ENCODE measurements at places on chromosomes 7 and 10.
A peak's percentile ranks its signal among the peaks of the same experiment; 100 is the strongest.

GRCh38 chr7:146433501-146433900 is 316.9 kb downstream of the CNTNAP2 start:
- no peak for DNase-seq

DNA sequence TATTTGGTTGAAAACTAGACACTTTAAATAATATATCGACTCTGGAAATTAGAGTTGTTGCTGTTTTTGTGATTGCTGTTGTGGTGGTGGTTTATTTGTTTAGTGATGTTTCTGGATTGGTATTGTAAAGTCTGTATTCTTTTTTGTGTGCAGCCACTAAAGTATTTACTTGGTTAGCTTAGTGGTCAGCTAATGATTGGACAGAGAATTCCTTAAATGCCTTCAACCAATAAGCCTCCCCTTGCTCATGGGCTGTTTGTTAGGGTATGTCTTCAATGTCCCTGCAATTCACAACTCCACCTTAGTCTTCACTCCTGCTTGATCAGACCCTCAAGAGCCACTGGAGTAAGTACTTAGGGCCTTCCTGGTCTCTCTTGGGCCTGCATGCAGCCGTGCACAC is 71.0 kb downstream of the PAXIP1 start:
- no peak for DNase-seq

- peak; percentile 48 for DNase-seq
These were observed 705.1 kb downstream of the SUGCT start for GRCh38 chr7:40839881-40840280.

DNA sequence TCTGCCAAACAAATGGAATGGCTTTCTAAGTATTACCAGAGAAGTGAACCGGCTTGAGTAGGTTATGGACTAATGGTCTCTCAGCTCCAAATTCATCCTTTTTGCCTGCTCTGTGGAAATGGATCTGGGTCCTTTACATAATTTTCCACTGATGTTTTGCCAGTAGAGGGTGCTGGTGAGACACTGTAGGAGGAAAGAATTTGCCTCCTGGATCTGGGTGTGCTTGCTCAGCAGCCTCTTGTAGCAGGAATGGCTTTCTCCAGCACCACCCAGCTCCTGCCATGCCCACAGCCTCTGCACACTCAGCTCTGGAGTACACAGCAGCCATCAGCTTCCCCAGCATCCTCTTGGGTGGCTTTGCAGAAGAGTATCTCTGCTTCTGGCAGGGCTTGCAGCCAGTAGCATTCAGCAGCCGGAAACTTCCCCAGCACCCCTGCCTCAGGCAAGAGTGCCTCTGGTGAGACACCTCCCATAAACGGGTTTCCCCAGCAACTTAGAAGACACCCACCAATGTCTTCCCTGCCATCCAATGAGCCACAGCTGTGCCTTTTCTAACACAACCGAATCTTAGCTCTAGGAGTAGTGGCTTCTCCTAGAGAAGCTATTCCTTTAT is 235.0 kb upstream of the PLPP4 start:
- DNase-seq, result peak; percentile 46

DNA sequence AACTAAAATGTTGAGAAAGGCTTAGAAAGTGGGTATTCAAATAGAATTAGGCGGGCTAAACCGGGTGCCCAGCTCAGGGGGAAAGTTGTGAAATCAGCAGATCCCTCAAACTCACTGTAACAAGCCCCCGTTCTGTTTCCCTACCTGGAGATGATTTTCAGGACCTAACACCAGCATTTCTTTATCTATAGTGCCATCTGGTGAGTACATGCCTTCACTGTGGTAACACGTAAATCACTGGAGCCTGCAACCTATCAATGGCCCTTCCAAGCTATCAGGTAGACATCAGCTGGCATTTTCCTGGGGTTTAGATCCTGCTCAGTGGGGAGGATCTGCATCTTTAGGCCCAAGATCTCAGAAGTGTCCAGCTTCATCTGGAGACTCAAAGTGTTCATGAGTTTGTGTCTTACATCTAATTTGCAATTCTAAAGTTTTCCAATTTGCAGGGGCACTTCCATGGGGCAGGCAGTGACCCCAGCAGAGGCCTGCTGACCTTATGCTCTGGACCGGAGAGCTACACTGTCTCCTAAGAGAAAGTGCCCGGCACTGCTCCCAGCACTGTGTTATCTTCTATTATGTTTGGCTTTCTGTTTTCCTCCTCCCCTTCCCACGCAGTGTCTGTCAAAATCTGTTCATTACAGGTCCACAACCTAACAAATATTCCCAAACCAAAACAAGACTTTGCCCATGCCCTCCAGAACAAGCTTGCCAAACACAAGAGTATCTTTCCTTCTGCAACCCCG is 132.5 kb downstream of the LSM5 start:
- DNase-seq, result no peak

- no peak for DNase-seq
These were observed 19.5 kb upstream of the EIF5AL1 start for GRCh38 chr10:79492839-79493238.

DNA sequence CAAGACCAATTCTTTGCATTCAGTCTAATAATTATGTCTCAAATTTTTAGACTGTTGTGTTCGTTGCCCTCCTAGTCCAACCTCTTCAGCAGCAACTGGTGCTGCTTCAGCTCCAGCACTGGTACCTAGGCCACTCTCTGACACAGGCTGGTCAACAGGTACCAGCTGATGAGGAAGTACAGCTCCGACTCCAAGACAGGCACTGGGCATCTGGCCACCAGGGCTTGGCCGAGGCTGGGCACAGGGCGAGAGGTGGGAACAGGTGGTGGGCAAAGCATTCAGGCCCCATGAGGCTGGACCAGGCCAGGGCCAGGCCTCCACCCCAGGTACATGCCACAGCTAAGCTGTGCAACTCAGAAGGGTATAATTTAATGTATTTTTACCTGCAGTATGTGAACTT is 151.5 kb upstream of the AGR3 start:
- DNase-seq, result no peak

DNA sequence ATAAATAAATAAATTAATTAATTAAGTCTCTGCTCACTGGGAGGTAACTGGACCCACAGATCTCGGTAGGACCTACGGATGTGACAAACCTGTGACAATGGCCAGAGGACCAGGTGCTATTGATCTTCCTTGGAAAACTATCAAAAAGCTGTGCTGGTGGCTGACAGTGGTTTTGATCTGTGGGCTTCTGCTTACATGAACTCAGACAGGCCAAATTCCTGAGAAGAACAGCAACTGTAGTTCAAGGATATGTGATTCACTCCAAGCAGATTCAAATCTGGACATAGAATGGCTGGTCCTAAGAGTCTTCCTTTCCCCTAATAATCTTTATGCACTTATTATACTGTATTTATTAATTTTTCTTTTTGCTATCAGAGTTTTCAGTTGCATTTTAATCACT is 80.0 kb downstream of the ATXN7L1 start:
- no peak for DNase-seq

GRCh38 chr10:20975236-20975635 is 78.1 kb upstream of the NEBL start:
- no peak for DNase-seq

DNA sequence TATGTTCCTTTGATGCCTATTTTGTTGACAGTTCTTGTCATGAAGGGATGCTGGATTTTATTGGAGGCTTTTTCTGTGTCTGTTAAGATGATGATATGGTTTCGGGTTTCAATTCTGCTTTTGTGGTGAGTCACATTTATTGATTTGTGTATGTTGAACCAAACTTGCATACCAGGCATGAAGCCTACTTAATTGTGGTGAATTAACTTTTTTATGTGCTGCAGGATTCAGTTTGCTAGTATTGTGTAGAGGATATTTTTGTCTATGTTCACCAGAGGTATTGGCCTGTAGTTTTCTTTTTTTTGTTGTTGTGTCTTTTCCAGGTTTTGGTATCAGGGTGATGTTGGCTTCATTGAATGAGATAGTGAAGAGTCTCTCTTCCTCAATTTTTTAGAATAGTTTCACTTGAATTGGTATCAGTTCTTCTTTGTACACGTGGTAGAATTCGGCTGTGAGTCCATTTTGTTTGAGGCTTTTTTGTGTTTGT is 345.9 kb downstream of the KIF20B start:
- no peak for DNase-seq

- no peak for DNase-seq
These were observed 1.3 kb downstream of the EXOC6 start for GRCh38 chr10:92849576-92850090.

DNA sequence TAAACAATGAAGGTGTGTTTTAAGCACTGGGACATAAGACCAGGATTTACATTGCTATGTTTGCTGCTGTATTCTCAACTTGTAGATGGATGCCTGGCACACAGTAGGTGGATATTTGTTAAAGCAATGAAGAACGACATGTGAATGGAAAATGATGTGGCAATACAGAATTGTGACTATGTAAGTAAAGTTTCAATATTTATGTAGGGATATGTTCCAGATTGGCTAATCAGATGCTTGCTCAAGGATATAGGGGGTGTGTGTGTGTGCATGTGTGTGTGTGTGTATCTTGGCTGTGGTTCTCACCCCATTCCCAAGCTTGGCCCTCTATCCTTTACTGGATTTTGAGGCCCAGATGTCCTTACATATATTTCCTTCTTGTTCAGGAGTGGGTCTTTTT is 42.7 kb upstream of the LAMB1 start:
- no peak for DNase-seq

DNA sequence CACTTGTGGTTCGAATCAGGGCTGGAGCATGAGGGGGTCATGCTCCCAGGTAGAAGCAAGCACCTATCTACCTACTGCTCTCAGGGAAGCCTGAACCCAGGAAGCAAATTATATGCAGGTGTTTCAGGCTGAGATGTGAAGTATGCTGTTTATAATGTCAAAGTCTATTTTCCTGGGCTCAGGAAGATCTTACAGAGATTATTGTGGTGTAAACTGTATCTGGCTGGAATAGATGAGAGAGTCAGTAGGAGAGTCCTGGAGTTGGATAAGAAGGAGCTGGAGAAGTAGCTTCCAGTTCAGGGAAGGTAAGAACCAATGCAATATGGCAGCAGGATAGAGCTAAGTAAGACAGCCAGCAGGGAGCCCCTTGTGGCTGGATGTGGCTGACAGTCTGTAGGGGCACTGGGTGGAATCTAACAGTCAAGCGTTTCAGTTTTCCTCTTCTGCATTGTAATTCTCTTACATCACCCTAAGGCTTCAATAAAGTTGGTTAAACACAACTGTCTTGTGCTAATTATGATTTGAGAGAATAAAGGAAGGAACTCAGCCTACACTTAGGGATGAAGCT is 105.9 kb upstream of the EEPD1 start:
- no peak for DNase-seq

- no peak for DNase-seq
These were observed 18.8 kb downstream of the MMD2 start for GRCh38 chr7:4939971-4940728.

- no peak for DNase-seq
These were observed 5.1 kb upstream of the CYP26A1 start for GRCh38 chr10:93068411-93069244.

- DNase-seq, result no peak
These were observed 187.7 kb upstream of the HGF start for GRCh38 chr7:81957517-81957916.

DNA sequence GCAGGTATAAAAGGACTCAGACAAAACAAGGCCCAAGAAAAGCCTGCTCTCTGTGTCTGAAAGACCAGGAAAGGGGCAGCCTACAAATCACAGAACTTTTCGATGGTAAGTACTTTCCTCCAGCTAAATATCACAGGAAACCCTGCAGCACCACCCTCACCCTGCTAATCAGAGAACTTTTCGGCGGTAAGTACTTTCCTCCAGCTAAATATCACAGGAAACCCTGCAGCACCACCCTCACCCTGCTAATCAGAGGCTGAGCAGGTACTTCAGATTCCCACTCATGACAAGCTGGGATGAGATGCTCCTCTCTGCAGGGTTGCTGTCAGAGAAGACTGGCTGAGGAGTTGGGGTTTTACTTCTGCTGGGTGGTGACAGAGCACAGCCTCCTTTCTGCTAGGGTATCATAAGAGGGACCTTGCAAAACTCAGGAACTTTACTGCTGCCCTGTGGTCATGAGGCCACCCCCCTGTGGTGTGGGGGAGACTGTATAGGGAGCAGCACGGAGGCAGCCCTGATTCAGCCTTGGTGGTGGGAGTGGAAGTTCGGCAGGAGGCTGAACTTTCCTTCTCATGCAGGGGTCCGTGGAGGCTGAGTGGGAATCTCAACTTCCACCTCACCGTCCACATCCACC is 7.2 kb downstream of the WDR37 start:
- DNase-seq, result no peak

DNA sequence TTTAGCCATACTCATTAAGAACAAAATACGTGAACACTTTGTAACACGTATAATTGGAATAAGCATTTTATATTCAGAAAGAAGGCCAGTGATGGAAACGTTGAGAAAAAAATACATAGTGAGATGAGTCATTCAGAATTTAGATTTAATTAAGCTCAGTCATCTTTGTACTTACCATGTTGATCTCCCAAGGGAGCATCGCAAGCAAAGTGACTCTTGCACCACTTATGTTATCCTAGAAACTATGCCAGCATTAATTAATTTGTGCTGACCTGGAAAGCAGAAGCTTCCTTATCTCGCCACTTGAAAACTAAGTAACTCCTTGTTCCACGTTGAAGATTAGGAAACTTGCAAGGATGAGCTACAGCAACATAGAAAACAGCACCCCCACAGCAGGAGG is 9.7 kb upstream of the MPP7 start:
- DNase-seq, result no peak

DNA sequence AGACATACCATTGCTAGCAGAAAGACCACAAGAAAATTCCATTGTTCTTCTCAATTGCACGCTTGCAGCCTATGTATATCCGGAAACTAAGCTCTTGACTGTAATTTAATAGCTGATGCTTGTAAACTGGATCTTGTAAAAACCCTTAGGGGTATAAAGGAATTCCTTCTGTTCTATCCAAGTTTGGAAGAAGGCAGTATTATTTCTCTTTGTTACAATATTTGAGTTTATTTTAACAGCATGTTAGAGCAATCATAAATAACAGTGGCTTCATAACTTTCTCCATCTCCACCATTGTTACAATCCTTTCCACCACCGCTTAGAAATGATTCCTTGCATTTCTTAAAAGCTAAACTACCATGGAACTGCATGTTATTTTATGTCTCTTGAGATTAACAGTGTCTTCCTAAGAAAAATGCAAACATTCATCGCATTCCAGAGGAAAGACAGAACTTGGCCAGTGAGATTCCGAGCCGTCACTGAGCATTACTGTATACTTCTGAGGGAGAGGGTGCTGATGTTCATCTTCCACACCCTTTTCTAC is 92.5 kb downstream of the TRIL start:
- DNase-seq, result no peak

DNA sequence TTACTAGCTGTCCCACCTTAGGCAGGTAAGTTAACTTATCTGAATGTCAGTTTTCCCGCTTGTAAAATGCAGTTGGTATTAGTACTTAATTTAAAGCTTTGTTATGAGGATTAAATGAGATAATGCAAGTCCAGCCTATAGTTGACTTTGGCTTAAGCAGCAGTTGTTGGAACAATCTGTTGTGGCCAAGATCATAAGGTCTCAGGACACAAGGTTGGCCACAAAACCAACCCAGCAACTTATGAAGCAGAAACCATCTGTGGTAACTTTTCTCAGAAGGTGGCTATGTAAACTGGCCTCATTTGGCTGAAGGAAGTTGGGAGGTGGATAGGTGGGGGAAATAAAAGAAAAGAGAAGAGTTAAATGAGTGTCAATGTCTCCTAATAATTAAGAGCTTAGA is 29.4 kb downstream of the ENTPD1 start:
- no peak for DNase-seq
